ENCODE measurements at places on chromosomes 2 and 18.

- no peak for DNase-seq
Observed at GRCh38 chr18:9711361-9712129, 3.4 kb downstream of the RAB31 start.

GRCh38 chr18:54958704-54959625, at the start of gene CCDC68:
Gene CCDC68, minus strand, starts transcription at chr18:54959461. Its CDS starts 16,670 bp downstream, at chr18:54942791.
- DNase-seq = no peak

- no peak for DNase-seq
Observed at GRCh38 chr2:234829074-234829455, 122.8 kb upstream of the SH3BP4 start.

GRCh38 chr18:44548291-44549221, 132.1 kb upstream of the SETBP1 start:
- DNase-seq = no peak

- DNase-seq = no peak
Observed at GRCh38 chr2:193357508-193357907, 1162.8 kb upstream of the TMEFF2 start.
